ENCODE measurements at places on chromosomes 6 and 20. TPM values are rescaled to one million over a fixed set of nuclear protein-coding genes. Genes with fewer than 3 reads are reported as not detected.

SAMD10 gene
- 21.0 TPM for total RNA-seq

KIZ gene
- total RNA-seq = 22.1 TPM

FAM217A gene
- not detected for total RNA-seq

DNA sequence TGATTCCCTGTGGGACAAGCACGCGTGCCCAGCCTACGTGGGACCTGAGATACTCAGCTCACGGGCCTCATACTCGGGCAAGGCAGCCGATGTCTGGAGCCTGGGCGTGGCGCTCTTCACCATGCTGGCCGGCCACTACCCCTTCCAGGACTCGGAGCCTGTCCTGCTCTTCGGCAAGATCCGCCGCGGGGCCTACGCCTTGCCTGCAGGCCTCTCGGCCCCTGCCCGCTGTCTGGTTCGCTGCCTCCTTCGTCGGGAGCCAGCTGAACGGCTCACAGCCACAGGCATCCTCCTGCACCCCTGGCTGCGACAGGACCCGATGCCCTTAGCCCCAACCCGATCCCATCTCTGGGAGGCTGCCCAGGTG, 11.9 kb upstream of the RBCK1 start:
- no peak for DNase-seq

- DNase-seq = no peak
These were observed 263.1 kb upstream of the HSF2 start for GRCh38 chr6:122136386-122136785.
